ENCODE measurements at places on chromosomes 3 and 15.

DNA sequence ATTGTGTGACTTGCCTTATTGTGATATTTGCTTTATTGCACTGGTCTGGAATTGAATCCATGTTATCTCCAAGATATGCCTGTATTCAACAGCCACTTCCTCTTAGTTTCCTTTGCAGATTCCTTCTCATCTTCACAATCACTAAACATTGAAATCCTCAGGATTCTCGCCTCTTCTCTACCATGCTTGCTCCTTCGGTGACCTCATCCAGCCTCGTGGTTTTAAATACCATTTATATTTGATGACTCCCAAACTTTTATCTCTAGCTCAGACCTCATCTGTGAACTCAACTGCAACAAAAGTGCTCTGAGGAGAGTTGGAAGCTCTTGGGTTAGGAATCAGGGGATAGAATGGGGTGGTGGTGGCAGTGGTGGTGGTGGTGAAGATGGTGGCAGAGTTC is 19.9 kb downstream of the POLR2M start:
- H3K4me3 ChIP-seq = no peak overlapping the region
- no peak overlapping the region for H3K27ac ChIP-seq
- H3K4me1 ChIP-seq = no peaks in the 10 kb centered on the region
- no peak for DNase-seq
- no peaks in the 10 kb centered on the region for H3K36me3 ChIP-seq
- H3K27me3 ChIP-seq = no peaks in the 10 kb centered on the region

DNA sequence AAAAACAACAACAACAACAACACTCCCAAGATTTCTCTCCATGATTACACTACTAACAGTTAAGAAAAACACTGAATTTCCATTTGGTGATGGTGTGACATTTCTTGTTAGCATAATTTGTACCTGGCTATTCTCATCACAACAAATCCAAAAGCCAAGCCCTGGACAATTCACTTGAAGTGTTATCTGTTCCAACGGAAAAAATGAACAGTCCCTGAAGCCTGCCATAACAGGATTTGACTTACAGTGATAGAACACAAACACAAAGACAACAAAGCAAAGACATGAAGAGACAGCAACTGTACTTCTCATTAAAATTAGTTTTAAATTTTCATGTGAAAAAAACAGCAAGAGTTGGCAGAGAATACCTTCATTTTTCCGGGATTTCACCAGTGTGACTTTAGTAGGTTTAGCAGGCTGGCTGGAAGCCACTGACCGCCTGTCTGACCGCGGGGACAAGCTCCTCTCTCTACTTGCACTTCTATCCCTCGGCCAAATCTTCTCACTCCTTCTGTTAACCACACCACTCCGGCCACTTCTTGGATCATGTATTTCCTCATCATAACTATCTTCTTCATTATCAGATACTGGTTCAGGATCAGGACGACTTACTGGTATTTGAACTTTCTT is 56.3 kb downstream of the TJP1 start:
- DNase-seq = no peak
- no peaks in the 10 kb centered on the region for H3K4me1 ChIP-seq
- no peaks in the 10 kb centered on the region for H3K36me3 ChIP-seq
- no peaks in the 10 kb centered on the region for H3K27me3 ChIP-seq
- no peak overlapping the region for H3K4me3 ChIP-seq

- peak overlapping the region; percentile 26 for H3K27ac ChIP-seq
- peaks cover 27% of the 10 kb centered on the region for H3K4me1 ChIP-seq
- peak overlapping the region; percentile 84 for H3K4me3 ChIP-seq
- H3K27me3 ChIP-seq = no peaks in the 10 kb centered on the region
- DNase-seq = no peak
Observed at GRCh38 chr3:9649791-9650521, 651 bp downstream of the MTMR14 start.

GRCh38 chr15:37933666-37934065 is 774 bp upstream of the TMCO5A start:
- no peak for DNase-seq
- no peak overlapping the region for H3K27ac ChIP-seq
- no peaks in the 10 kb centered on the region for H3K4me1 ChIP-seq
- no peaks in the 10 kb centered on the region for H3K27me3 ChIP-seq
- H3K4me3 ChIP-seq = no peak overlapping the region
- no peaks in the 10 kb centered on the region for H3K36me3 ChIP-seq

GRCh38 chr15:25368850-25369249 is 70.0 kb downstream of the UBE3A start:
- H3K27ac ChIP-seq = no peak overlapping the region
- no peak for DNase-seq
- no peaks in the 10 kb centered on the region for H3K27me3 ChIP-seq

DNA sequence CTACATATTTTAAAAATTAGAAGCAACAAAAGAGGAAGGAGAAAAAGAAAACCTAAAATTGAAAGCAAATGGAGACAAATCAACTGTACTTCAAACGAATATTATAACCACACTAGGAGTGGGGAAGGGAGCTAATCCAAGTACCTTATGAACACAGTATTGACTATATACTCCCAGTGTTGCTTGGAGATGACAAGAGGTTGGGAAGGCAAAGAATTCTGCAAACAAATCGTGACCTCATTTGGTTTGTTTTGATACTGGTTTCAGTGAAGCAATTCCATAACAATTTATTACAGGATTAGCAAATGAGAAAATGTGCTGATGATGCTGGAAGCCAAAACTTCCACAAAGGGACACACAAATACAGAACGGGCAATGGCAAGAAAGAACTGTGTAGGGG is 268.1 kb downstream of the ULK4 start:
- H3K36me3 ChIP-seq = no peaks in the 10 kb centered on the region
- no peaks in the 10 kb centered on the region for H3K27me3 ChIP-seq
- H3K4me3 ChIP-seq = no peak overlapping the region

GRCh38 chr3:133083395-133083794 is 45.2 kb downstream of the TMEM108 start:
- H3K4me1 ChIP-seq = no peaks in the 10 kb centered on the region
- H3K27ac ChIP-seq = no peak overlapping the region
- no peak for DNase-seq
- no peaks in the 10 kb centered on the region for H3K27me3 ChIP-seq

DNA sequence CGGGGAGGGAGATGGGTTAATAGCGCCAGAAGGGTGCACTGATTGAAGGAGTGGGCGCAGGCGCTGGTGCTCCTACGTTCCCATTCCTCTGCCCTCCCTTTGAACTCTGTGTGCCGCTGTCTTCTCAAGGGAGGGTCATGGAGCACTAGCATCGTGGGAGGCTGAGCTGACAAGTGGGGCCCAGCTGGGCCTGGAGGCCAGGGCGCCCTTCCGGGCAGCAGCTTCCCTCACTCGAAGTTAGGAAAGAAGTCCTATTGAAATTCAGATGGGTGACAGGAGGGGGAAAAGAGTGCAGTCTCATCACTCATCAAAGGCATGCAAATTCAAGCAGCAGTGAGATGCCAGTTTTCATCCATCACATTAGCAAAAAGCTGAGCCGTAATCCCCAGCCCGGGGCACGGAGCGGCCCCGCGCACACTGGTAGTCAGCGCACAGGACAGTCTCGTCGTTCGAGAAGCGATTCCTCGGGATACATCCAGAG is 128.2 kb downstream of the LRRK1 start:
- no peak overlapping the region for H3K4me3 ChIP-seq
- no peaks in the 10 kb centered on the region for H3K27me3 ChIP-seq
- no peaks in the 10 kb centered on the region for H3K4me1 ChIP-seq
- no peak overlapping the region for H3K27ac ChIP-seq

DNA sequence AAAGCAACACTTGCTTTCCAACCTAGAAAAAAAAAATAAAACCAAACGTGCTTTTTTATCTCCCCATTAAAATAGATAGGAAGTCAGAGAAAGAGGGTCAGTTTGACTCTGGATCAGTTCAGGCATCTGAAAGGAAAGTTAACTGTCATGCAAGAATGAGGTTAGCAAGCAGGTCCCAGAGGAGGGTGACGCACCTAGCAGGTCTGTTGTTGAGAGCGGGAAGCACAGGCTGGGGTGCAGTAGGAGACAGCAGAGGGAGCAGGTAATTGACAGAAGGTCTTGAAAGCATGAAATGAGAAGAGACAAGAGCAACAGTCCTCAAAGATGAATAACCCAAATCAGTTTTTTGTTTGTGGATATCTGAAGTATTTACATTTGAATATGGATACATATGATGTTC is 82.5 kb downstream of the ANO10 start:
- no peaks in the 10 kb centered on the region for H3K27me3 ChIP-seq
- H3K4me1 ChIP-seq = no peaks in the 10 kb centered on the region
- no peak for DNase-seq
- no peak overlapping the region for H3K4me3 ChIP-seq

- no peak for DNase-seq
- no peaks in the 10 kb centered on the region for H3K27me3 ChIP-seq
- H3K4me3 ChIP-seq = no peak overlapping the region
- H3K27ac ChIP-seq = no peak overlapping the region
- no peaks in the 10 kb centered on the region for H3K36me3 ChIP-seq
Observed at GRCh38 chr3:124707656-124708062, 22.6 kb upstream of the UMPS start.

DNA sequence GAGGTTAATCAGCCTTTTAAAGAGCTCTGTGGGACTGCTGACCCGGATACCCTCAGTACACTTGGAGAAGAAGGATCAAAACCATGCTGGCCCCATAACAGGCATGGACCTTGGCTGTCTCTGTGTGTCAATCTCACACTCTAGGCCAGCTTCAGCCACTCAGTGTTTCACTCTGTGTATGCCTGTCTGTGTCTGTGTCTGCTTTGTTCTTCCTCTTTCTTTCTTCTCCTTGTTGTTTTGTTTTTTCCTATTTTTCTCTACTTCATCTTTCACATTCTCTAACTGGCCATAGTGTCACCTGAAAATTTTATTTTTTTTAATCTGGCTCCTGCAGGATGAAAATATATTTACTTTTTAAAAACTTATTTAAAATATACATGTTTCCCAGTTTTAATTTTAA is 51.1 kb downstream of the SERP1 start:
- no peaks in the 10 kb centered on the region for H3K4me1 ChIP-seq
- DNase-seq = no peak
- no peaks in the 10 kb centered on the region for H3K36me3 ChIP-seq
- no peak overlapping the region for H3K27ac ChIP-seq
- no peaks in the 10 kb centered on the region for H3K27me3 ChIP-seq
- H3K4me3 ChIP-seq = no peak overlapping the region

DNA sequence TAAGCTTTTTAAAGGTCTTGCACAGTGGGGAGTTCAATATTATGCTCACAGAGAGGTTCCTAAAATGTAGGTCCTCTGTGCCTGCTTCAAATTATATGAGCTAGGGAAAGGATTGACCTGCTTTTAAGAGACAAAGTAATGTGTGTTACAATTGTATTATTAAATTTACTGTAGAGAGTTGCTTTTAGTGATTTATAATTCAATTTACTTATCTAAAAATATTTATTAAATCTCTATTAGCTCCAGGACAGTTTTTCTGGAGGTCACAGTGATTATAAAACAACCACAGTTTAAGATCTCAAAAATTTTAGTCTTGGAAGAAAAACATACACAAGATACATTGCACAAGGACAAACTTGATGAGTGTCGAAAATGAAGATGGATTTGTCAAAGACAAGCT is 665.7 kb upstream of the ARPP21 start:
- no peaks in the 10 kb centered on the region for H3K27me3 ChIP-seq
- no peak overlapping the region for H3K4me3 ChIP-seq
- H3K4me1 ChIP-seq = no peaks in the 10 kb centered on the region
- H3K27ac ChIP-seq = no peak overlapping the region
- DNase-seq = no peak

GRCh38 chr15:78392430-78392829 is 45.6 kb upstream of the IREB2 start:
- no peak overlapping the region for H3K27ac ChIP-seq
- H3K4me1 ChIP-seq = no peaks in the 10 kb centered on the region
- H3K4me3 ChIP-seq = no peak overlapping the region
- 0 out of 2 replicates have a peak, but pooled peaks cover 5% of the 10 kb centered on the region for H3K27me3 ChIP-seq

DNA sequence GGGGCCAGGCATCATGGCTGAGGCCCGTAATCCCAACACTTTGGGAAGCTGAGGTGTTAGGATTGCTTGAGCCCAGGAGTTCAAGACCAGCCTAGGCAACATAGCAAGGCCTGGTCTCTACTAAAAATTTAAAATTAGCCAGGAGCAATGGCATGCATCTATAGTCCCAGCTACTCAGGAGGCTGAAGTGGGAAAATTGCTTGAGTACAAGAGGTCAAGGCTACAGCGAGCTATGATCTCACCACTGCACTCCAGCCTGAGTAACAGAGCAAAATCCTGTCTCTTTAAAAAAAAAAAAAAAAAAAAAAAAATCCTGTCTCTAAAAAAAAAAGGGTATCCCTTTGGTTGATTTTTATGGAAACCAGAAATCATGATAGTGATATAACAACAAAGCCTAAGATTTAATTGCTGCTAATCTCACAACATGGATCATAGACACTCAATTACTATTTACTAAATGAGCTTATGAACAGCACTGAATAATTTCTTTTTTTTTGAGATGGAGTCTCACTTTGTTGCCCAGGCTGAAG is 12.1 kb downstream of the PCLAF start:
- DNase-seq = no peak
- no peak overlapping the region for H3K27ac ChIP-seq
- H3K36me3 ChIP-seq = no peaks in the 10 kb centered on the region
- H3K4me3 ChIP-seq = no peak overlapping the region
- no peaks in the 10 kb centered on the region for H3K4me1 ChIP-seq
- H3K27me3 ChIP-seq = no peaks in the 10 kb centered on the region

DNA sequence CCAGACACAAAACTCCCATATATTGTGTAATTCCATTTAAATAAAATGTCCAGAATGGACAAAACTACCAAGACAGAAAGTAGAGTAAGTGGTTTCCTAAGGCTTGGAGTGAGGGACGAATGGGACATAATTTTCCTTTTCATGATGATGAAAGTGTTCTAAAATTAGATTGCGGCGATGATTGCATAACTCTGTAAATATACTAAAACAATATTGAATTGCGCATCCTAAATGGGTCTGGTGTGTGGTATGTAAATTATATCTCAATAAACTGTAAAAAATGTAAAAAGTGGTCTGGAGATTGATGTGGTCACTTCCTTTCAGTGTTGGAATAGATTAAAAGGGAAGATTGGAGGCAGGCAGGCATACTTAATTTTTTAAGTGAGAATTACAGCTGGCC is 105.9 kb upstream of the KCNAB1 start:
- H3K4me1 ChIP-seq = no peaks in the 10 kb centered on the region
- no peaks in the 10 kb centered on the region for H3K27me3 ChIP-seq
- DNase-seq = no peak
- no peaks in the 10 kb centered on the region for H3K36me3 ChIP-seq
- no peak overlapping the region for H3K27ac ChIP-seq
- H3K4me3 ChIP-seq = no peak overlapping the region

GRCh38 chr3:37174532-37175126 is at the start of gene LRRFIP2:
LRRFIP2 (minus strand) TSS chr3:37174582; CDS start chr3:37148983, 25,599 bp downstream.
- DNase-seq = peak; percentile 24
- H3K4me1 ChIP-seq = peaks cover 16% of the 10 kb centered on the region
- H3K27ac ChIP-seq = no peak within 1 kb of the TSS
- peak within 1 kb of the TSS; percentile 92 for H3K4me3 ChIP-seq
- H3K36me3 ChIP-seq = no peaks in the 10 kb centered on the region
- no peaks in the 10 kb centered on the region for H3K27me3 ChIP-seq

GRCh38 chr3:31161889-31162288 is 267.4 kb upstream of the GADL1 start:
- no peak for DNase-seq
- no peaks in the 10 kb centered on the region for H3K4me1 ChIP-seq
- no peak overlapping the region for H3K4me3 ChIP-seq

- no peak overlapping the region for H3K4me3 ChIP-seq
- DNase-seq = no peak
- H3K4me1 ChIP-seq = no peaks in the 10 kb centered on the region
- H3K36me3 ChIP-seq = no peaks in the 10 kb centered on the region
Observed at GRCh38 chr15:83610901-83611685, 42.8 kb upstream of the ADAMTSL3 start.

Data from MM.1S (cell line).